A172 (cell line): ENCODE measurements at places on chromosomes 2 and 18.

- DNase-seq: no peak
Measured at GRCh38 chr2:233419602-233420391, 65.5 kb downstream of the DGKD start.

GRCh38 chr18:77161383-77161782 lies 28.8 kb upstream of the MBP start:
- DNase-seq: no peak

DNA sequence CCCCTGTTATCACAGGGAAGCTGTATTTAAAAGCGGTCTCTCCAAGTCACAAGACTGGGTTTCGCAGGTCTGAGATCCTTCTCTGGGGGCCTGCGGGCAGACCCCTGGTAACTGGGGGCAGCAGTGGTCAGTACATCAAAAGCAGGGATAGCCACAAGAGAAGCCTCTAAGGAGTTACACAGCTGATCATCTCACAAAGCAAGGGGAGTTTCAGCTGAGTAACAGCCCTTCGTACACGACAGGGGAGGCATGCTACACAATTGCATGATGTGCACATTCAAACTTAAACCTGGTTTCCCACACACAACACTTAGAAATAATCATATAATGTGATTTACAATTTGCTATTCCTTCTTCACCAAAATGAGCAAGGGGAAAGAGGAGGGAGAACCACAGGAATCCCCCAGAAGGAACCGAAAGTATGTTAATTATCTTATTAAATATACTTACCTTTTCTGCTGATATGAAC lies 87.5 kb downstream of the TMEM131 start:
- no peak for DNase-seq

DNA sequence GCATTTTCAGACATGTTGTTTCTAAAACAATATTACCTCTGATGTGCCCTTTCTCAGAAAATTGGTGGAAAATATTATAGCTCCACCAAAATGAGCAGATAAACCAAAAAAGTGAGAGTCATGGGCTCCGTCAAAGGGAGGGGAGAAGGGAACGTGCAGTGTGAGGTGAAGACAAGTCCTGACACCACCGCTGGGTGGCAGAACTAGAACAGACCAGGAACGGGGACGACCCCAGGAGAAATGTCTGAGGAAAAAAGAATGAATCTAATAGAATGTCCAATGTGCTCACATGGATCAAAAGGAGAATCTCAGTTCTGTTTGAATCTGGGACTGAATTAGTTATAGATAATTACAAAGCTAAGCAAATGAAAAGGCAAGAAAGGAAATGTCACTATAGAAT lies 22.6 kb upstream of the BCL2 start:
- no peak for DNase-seq

DNA sequence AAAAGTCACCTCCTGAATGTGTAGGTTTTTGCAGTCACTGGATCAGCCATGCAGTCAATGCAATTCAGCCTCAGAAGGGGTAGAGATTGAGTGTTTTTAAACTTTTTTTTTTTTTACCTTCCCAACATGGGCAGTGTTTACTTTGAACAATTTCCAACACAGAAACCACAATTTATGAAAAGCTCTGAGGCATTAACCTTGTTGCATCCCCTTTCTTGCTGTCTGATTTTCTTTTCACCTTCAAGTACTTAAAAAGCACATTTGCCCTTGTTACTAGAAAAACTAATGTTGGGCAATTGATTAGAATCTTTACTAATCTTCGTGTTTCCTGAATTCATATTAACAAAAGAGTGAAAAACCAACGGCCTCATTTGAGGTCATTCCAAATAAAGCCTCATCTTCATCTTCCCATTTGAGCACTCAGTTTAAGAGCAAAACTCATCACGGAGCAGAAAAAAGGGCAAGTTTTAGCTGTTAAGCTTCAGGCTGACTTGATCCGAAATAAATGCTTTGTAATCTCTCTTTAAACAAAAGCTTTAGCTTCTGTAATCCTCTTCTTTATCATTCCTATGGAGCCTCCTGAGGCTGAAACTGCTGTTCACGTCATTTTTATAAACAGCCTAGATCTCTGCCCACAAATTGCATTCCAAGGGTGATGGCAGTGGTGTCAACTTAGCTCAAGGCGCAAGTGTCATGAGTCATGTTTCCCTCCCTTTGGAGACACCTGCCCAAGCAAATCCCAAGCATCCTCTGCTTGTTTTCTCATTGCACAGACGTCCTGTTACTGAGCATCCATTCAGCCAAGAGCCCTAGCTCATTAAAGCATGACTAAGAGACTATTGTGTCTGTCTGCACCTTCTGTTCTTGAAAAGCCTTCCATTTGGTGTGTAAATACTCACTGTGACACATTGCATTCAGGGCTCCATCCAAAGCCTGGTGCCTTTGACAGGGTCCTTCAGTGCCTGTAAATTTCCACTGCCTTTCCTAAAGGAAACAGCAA lies 107.7 kb downstream of the HNMT start:
- DNase-seq: peak; percentile 99

GRCh38 chr2:237322564-237322963 lies 91.4 kb downstream of the COL6A3 start:
- DNase-seq: no peak

GRCh38 chr2:32264422-32265105 lies at the start of gene NLRC4:
Gene NLRC4 (minus strand): TSS chr2:32264886. CDS start chr2:32256775, 8,111 bp downstream.
- DNase-seq: no peak

GRCh38 chr2:43766006-43766405 lies 7.8 kb upstream of the DYNC2LI1 start:
- no peak for DNase-seq

- no peak for DNase-seq
Measured at GRCh38 chr2:182862091-182862490, 4.3 kb downstream of the FRZB start.

- DNase-seq: no peak
Measured at GRCh38 chr2:78701546-78701945, 324.0 kb upstream of the REG3G start.

DNA sequence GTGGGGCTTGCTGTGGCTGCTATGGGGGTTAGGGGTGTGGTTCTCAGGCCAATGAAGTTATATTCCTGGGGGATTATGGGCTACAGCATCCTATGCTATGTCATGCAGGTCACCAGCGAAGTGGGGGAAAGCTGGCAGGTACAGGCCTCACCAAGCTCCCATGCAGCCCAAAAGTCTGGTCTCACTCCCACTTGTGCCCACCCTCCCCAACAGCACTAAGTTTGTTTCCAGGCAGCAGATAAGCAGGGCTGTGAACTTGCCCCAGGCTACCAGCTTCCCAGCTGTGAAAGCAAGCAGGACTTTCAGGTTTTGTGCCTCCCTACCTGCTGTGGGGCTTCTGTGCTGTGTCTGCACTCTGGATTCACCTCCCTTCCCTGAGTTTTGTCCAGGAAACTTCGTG lies 469.7 kb downstream of the CPS1 start:
- DNase-seq: no peak

GRCh38 chr2:148971547-148971946 lies 67.0 kb upstream of the LYPD6B start:
- DNase-seq: no peak

DNA sequence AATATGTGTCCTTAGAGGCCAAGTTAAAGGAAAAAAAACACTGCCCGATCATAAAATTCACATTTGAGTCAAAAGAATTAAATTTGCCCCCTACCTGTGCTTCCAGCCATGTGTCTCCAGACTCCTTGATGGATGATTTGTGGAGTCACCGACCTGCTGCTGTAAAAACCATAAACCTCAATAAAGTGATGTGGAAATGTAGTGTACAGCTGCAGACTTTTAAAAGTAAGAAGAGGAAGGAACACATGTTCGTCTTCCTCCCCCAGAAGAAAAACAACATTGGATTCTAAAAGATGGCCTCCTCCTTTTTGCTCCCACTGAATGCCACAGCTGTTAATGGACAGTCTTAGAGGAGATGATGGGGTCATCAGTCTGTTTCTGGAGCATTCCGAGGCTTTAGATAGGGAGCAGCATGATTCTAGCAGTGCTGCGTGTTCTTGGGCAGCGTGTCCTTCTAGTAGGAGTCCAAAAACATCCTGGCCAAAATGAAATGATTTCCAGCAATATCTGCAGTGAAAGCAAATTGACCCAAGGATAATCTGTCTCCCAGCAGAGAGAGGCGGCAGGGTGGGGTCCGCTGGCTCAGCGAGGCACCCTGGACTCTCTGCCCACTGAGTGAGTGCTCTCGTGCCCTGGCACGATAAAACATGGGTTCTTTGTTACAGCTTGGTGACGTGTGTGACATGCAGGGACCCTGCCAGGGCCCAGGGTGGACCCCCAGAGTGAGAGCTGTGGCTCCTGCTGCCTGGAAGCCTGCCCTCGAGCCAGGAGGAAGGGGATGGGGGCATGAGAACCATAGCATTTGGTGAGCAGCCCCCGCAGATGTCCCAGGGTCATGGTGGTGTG lies 196.1 kb downstream of the FAM210A start:
- DNase-seq: no peak

DNA sequence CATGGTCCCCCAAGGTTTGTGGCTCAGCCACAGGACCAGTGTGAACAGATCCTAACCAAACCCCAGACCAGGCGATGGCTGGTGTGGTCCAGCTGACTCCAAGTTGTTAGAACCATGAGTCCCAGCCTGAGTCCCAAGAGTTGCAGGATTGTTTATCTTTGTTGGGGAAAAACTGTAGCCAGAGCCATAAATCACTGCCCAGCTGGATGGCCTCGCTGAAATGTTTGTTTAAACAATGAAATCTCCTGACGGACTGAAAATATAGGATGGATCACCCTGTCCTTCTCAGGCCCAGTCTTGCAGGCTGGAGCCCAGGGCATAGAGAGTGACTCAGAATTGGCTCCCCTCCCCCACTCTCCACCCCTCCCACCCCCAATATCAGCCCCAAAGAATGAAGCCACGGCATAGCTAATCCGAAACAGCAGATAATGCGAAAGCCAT lies 36.4 kb downstream of the PKDCC start:
- peak; percentile 68 for DNase-seq

GRCh38 chr2:111905990-111906735 lies 7.8 kb downstream of the MERTK start:
- peak; percentile 33 for DNase-seq

DNA sequence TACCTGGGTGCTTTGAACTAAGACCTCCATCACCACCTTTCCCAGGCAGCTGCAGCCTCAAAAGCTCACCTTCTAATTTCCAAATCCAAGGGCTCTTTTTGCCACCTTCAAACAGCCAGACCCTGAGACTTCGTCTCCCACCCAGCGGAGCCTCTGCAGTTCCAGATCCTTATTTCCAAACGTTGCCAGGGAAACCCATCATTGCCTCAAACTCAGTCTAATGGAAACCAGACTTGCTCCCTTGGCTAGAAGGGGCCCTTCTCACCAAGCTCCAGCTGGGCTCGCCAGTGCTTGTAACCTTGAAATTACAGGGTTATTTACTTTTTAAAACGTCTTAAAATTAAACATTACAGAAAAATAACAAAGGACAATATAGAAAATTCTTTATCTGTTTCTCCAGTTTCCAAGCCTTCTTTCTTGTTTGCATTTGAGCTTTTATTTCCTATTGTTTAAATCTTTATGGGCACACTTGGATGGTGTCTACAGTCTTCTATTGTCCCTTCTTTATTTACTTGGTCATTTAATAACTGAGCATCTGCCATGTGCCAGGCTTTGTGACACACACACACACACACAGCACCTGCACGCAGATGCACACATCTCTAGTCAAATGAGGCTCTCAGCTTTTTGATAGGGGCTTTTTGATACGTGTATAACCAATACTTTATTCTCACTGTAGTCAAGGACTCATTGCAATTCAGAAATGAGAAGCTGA lies 36.1 kb downstream of the TRPM8 start:
- no peak for DNase-seq

DNA sequence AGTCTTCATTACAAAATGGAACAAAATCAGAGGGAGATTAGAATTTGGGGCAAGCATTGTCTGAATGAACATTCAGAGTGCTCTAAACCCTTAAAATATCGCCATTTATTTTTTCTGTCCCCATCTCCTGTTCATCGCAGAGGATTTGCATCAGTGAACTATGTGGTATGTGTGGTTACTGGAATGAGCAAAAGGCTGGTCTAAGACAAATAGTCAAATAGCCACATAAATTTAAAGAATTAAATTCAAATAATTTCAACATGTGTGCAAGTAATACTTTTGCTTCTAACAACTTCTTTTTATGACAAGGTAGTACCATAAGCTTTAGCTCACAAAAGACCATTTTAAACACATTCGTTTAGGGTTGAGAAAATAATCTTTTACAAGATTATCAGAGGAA lies 82.6 kb upstream of the ST8SIA3 start:
- no peak for DNase-seq

GRCh38 chr2:138445227-138445626 lies 56.3 kb upstream of the SPOPL start:
- DNase-seq: no peak

- DNase-seq: peak; percentile 97
Measured at GRCh38 chr2:9703701-9704221, 73.0 kb upstream of the YWHAQ start.

- peak; percentile 83 for DNase-seq
Measured at GRCh38 chr2:158359846-158360245, 96.7 kb downstream of the CCDC148 start.

DNA sequence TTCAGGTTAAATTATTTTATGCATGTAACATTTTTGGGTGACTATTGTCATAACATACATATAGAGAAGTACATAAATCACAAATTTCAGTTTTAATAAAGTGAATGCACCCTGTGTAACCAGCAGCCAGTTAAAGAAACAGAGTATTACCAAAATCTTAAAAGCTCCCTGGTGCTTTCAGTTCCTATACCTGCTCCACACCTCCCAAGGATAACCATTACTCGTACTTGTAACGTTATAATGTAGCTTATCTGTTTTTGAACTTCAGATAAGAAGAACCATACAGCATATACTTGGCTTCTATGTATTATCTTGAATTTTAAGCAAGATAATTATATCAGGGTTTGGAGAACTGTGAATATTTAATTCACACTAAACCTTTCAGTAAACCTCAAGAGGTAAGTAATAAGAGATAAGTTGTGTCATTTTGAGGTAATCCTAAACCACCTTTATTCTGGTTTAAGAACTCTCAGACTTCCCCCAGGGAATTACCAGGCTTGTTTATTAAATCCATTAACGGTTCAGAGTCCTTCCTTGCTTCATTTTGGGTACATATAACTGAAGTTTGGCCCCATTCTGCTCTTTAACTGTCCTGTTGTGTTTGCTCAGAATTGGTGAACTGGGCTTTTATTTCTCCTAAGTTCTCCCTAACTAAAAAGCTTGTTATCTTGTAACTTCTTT lies 58.6 kb downstream of the LCLAT1 start:
- DNase-seq: no peak

GRCh38 chr2:36672199-36672598 lies 24.3 kb upstream of the VIT start:
- DNase-seq: peak; percentile 45

DNA sequence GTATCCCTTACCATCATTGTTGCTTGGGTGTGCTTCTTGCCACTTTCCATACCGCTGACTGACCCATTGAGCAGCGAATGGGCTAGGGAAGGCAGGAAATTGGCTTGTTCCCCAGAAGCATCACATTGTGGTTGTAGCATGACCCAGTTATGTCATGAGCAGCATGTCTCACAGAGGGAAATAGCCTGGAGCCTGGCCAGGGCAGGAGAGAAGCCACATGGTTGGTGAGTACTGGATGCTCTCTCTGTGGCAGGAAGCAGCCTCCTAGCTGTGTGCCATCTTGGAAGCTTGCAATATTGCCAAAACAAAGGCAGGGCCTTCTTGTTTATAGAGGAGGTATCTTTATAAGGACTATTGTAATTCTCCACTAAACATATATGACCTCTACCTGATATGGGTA lies 482.6 kb downstream of the PIK3C3 start:
- DNase-seq: peak; percentile 36
